Posterior vena cava (tissue), 2 donors: ENCODE measurements at places on chromosomes 11 and 22. TPM values are rescaled to one million over a fixed set of nuclear protein-coding genes. Genes with fewer than 3 reads are reported as not detected.

DNA sequence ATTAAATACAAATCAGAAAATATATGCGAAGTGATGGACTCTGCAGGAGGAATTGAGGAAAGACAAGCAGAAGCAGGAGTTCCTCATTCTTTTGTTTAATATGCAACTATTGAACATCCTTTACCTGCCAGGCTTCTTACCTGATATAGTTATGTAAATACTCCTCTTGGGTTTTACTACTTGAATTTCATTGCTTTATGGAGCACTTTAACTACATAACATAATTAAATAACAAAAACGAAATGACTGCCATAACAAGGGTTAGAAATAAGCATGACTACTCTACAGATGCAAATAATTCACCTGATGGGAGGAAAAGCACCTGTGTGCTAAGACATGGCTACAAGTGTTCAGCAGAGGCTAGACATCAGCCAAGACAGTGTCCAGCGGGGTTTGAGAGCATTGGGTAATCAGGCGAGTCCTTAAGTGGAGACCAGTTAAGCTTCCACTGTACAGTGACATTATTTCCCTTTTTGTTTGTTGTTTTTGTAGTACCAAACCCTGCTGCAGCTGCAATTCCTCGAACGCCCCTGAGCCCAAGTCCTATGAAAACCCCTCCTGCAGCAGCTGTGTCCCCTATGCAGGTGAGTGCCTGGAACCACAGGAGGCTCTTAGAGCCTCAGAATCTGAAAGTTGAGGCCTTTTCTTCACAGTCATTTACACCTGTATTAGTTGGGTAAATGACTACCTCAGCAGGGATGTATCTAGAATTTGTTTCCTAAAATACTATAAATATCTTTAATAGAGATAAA, 67.4 kb downstream of the SPECC1L start:
- no peak for DNase-seq

The KRTAP5-8 gene
- not detected for total RNA-seq

The NDUFS3 gene
- total RNA-seq, result 70.3 TPM

DNA sequence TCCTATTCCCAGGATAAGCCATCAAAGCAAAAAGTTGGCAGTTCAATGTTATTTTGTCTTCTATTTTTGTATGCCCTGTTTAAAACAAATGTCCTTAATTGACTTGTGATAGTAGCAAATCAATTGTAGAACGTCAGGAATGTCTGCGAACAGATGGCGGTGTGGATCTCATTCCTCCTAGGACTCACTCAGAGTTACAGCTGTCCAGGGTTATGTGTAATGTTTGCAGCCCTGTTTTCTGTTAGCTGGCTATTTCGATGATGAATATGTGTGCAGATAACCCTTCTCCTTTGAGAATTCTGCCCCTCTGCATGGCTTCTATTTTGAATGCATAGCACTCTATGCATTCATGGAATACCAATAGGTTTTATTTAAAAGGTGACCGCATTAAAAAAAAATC, 1248.0 kb upstream of the CNTN5 start:
- no peak for DNase-seq

The FJX1 gene
- total RNA-seq, result 11.2 TPM

The OR51D1 gene
- not detected for total RNA-seq

GRCh38 chr11:61887839-61888494, 3.4 kb downstream of the FADS3 start:
- DNase-seq, result peak; percentile 96

The APOL4 gene
- total RNA-seq, result 7.5 TPM

The F2 gene
- not detected for total RNA-seq

- DNase-seq, result no peak
These were observed 457 bp downstream of the SSTR3 start for GRCh38 chr22:37211866-37212173.

GRCh38 chr11:67269401-67270255, 3.4 kb downstream of the GRK2 start:
- DNase-seq, result peak; percentile 78

GRCh38 chr11:102462610-102463009, 10.0 kb upstream of the TMEM123 start:
- DNase-seq, result no peak

The MUC5AC gene
- not detected for total RNA-seq

The TSPAN32 gene
- 0.76 TPM for total RNA-seq

DNA sequence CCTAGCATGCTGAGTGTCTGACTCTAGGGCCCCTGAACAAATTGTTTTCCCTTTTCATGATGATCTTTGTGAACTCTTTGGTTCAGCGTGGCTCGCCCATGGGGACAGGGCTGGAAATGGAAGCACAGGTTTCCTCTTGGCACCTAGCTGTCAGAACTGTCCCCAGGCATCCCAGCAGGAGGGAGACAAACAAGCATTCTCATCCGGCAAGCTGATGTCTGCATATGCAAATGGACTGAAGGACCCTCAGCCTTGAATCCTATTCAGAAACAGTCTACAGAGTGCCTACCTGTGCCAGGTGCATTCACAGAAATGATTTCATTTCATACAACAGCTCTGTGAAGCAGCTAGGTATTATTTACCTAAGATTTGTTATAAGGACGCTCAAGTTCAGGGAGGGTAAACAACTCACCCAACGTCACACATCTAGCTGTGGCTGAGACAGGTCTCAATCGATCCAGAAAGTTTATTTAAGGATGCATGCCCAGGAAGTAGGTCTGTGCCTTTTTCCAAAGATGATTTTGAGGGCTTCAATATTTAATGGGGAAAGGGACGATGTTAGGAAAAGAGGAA, 176.4 kb downstream of the KIRREL3 start:
- no peak for DNase-seq

- DNase-seq, result no peak
These were observed 9.4 kb downstream of the ACTN3 start for GRCh38 chr11:66556086-66556485.

The OR8D4 gene
- total RNA-seq, result not detected

The MGAT3 gene
- total RNA-seq, result 2.3 TPM

DNA sequence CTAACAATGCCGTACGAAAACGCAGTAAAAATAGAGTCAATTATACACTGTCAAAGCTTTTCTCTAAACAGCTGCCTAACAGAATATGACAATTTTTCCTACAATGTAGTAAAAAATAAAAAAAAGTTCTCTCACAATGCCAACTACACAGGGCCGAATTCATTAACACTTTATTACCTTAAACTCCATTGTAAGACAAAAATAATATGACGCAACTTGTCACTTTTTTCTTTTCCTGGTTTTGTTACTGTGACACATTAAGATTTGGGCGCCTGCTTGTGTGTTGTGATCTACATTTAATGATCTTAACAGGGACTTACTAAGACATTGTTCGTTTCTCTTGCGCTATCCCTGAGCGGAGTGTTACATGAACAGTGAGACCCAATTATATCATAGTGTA, 204.1 kb downstream of the INSC start:
- no peak for DNase-seq

DNA sequence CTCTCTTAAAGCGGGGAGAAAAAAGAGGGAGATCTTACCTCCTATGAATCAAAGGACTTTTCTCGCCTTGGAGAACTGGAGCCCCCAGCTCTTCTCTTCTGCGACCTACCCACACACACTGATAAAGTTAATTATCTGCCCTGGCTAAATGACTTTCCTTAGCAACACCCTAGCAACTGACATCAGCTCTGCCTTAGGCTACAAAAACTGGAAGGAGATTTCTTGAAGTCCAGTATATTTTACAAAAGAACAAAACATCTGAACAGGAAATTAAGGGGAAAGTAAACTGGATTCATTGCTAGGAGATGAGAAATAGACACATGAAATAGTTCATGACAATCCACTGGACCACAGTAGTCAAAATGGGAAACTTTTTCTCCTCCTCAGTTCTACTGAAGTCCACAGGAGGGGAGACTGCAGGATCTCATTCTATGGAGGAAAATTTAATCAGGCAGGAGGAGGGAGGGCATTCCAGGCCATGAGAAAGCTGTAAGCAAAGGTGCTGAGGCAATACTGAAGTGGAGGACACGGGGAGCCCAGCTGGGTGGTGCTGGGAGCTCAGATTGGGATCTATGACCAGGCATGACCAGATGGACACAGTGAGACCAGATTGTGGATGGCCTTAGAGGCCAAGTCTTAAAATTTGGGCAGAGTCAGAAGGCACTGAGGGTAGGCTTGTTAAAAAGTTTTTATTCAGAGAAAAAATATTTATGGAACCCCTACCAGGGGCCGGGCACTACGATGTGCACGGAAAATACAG, 3.7 kb upstream of the SPON1 start:
- no peak for DNase-seq

DNA sequence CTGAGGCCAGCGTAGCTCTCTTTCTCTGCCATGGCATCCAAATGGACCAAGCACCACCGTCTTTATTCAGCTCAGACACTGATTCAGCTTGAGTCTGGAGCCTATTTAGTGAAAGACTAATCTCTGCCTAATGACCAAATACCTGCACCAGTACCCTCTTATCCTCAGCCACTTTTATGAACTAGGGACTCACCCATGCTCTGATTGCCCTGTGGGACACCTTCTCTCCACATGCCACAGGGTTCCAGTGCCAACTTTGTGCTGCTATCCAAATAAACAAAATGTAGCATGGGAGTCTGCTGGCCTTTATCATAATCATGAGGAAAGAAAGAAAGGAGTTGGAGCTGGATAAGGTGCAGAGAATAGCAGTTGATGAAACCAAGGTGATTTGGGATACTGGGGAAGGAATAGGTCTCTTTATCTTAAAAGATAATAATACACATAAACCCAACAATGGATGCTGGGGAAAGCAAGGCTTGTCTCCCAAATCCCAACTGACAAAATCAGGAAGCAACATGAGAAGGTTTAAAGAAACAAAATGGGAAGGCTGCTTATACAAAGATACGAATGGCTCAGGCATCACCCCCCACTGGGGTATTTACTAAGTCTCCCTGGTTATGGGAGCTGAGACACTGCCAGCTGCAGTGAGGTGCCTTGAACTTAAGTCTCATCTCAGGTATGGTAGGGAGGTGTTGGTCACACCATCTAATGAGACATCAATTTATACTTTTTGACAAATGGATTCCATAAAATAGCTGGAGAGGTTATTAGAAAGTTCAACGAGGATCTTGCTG, 63.3 kb downstream of the SYT9 start:
- DNase-seq, result no peak

DNA sequence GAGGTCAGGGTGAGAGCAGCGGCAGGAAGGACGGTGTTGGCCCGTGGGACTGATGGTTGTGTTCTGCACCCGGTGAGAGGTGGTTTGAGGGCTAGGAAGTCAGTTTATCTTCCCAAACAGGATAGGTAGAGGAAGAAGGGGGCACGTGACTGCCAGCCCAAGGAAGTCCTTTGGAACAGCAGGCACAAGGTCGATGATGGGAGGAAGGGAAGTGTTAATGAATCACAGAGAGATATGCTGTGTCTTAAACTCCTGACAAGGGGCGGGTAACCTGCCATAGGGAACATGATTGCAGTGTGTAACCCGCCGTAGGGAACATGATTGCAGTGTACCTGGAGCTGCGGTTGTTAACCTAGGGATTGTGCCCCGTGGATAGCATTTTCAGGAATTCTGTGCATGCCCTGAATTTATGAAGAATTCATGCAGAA, 49.0 kb downstream of the PRR5L start:
- DNase-seq, result no peak

GRCh38 chr11:8068605-8069221, 12.3 kb upstream of the TUB start:
- no peak for DNase-seq

The TEAD1 gene
- total RNA-seq, result 56.5 TPM

DNA sequence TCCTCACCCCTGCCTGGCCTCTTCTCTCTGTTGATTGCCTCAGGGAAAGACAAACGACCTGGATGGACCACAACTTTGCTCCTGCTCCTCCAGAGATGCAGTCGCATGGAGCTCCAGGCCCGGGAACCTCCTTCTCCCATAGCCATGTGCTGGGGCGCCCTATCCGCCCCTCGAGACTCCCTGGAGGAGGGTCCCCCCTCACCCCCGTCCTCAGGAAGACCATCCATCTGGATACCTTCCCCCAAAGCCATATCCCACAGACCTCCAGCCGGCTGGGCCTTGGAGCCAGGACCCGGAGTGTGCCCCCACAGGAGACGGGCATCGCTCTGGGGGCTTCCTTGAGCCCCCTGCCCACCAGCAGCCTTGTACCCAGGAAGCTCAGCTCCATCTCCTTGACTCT, 2.2 kb downstream of the SEPTIN3 start:
- DNase-seq, result no peak

The MS4A3 gene
- not detected for total RNA-seq

DNA sequence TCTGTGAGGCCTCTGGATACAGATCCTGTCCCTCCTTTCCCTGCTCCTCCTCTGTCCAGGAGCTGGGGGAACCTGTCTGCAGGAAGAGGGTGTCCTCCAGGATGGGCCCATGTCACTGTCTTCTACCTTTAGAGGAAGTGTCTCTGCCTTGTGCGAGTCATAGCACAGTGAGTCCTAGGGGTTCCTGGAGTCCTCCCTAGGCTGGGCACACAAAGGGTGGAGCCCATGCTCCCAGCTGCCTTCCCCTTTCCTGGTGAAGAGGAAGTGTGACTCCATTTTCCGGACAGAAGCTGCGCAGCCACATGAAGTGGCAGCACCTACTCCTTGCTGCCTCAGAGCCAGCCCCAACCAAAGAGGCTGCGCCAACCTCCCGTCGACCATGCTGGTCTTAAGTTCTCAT, 112.2 kb downstream of the CTTN start:
- no peak for DNase-seq

- no peak for DNase-seq
These were observed 111.0 kb downstream of the RAB38 start for GRCh38 chr11:88064097-88064705.
